HT1080 (cell line): ENCODE measurements at places on chromosomes 2 and 18. TPM values are rescaled to one million over a fixed set of nuclear protein-coding genes. Genes with fewer than 3 reads are reported as not detected.

Gene HNMT
- total RNA-seq: not detected in 2 replicates

Gene IL1A
- 0.85 and 1.1 TPM in 2 replicates for total RNA-seq

DNA sequence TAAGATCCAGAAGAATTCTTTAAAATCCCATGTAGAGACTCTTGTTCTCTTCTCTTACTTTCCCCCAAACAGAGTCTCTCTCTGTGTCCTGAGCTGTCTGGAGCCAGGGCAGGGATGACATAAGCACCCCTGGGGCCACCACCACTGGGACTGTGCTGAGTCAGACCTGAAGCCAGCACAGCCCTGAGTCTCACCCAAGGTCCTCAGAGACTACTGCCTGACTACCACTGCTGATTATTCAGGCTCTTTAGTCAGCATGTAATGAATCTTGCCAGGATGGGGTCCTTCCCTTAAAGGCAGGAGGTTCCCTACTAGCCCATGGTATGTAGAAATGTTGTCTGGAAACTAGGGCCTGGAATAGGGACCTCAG, 34.9 kb upstream of the DYNC1I2 start:
- peak; percentile 75 for DNase-seq

GRCh38 chr2:74700643-74701372, 46.8 kb downstream of the SEMA4F start:
- DNase-seq: no peak

- DNase-seq: no peak
These were observed 402.8 kb downstream of the CLIP4 start for GRCh38 chr2:29518010-29518409.

DNA sequence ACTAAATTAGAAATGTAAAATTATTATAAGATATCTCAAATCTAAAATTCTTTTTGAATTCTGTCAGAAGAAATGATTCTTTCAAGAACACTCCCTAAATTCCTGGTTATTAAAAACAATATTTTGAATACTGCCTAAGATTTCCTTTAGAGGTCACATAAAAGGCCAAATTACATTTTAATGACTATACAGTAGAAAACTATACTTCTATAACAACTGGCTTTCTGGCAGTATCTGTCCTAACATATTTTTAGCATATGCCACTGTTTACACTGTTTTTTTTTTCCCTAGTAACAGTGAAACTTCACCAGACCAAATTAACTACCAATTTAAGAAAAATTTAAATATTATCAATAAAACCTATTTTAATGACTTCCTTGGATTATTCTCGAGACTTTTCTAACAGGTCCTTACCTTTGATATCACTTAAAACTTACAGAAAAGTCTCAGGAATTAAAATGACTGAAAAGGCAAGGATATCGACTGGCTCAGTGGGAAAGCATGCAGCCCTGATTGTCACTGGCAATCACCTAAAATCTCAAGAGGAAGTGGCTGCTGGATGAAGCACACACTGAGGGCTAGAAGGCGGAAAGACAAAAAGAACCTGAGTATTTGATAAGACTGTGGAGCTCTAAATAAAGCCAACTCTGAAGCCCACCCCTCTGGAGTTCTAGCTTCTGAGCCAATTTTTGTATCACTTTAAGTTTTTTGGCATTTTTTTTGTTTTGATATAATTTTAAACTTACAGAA, 59.6 kb downstream of the SPIRE1 start:
- DNase-seq: peak; percentile 61

Gene HRH4
- not detected in 2 replicates for total RNA-seq

DNA sequence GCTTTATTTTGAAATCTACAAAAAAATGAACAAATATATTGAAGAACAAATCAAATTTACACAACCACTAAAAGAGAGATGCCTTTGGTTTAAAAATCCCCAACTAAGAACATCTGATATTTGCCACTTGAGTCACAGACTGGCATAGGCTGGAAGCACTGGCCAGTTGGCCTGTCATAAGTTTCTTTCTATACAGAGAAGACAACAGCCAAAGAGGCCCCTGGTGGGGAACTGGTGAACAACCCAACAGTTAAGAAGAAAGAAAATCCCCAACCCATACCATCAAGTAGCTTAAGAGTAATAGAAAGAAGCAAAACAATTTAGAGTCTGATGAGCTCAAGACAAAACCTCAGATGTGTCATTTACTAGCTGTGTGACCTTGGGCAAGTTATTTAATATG, 45.5 kb downstream of the OSR1 start:
- DNase-seq: peak; percentile 54

- peak; percentile 73 for DNase-seq
These were observed 26.5 kb upstream of the CREB1 start for GRCh38 chr2:207503234-207503633.

DNA sequence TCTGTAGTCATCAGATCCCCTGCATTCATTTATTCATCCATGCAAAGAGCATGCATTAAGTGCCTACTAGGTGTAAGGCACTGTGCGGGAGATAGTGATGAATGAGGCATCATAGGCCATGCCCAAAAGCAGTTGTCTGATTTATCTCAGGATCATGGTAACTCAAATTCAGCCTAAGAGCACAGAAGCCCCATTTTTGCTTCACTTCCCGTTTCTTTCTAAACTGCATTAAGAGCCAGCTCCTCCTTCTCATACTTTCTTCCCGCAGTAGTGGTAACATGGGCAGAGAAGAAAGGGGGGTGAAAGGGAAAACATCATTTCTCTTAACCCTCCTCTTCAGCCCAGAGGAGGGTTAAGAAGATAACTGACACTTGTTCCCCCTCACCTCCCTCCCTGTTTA, 2.9 kb downstream of the GPR45 start:
- no peak for DNase-seq

- DNase-seq: no peak
These were observed 63.1 kb downstream of the AAK1 start for GRCh38 chr2:69580486-69580885.

DNA sequence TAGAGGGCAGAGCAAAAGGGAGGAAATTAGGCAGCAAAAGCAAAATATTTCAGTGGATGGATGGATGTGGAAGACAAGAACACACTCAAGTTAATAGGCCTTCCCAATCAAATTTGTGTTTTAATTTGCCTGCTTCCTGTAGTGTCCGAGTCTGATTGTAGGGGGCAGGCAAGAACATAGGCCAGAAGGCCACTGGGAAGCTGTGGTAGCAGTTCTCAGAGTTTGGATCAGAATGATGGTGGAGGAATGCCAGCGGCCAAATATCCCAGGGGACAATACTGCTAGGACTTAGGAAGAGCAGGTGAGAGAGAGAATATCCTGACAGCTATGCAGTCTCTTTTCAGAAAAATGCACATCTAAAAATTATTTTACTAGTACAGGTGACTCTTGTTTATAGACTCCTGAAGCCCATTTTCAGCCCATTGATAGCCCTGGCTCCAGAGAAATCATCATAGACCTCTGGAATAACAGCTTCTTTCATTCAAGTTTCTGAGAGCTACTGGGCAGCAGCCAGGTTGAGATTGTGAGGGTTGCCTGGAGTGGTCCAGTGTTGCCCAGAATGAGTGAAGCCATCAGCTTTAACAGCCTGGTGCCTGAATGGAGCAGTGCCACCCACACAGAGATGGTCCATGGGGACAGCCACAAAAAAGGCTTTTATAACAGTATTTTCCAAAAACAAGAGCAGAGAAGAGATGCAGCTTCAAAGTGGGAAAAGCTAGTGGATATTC, 19.1 kb upstream of the SERPINE2 start:
- DNase-seq: no peak

DNA sequence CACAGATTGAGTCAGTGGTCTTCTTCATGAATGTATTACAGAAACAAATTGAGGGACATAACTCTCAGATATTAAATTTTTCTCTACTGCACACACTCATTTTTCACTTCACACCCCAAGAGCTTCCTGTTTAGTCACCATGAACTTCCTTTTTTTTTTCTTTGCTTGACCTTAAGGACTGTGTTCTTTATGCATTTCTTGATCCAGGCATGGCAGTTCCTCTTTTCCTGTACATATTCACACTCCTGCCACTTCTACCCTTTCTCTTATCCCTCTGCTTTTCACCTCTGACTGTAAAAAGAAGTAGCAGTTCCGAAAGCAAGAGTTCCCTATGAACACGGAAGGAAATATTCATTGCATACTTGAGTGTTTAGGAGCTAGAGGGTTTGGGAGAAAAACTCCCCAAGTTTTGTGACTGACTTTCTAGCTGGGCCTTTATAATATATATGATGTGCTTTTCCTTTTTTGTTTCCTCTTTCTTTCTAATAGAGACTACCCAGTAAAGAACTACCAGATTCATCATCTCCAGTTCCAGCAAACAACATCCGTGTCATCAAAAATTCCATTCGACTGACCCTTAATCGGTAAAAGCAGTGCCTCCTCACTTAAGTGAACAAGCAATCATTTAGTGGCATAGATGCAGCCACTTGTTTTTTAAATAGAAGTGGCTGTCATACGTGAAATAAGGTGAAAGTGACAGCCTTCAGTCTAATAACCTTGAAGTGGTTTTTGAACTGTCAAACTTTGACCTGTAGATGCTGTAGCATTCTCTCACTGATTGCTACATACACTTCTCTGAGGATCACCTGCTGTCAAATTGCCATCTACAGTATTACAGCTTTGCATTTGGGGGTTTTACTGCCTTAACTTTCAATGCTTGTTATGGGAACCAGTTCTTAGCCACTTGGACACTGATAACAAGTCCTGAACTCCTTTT, 40.8 kb downstream of the PAPOLG start:
- peak; percentile 54 for DNase-seq

Gene NEUROD1
- total RNA-seq: not detected in 2 replicates

Gene CTAGE1
- not detected in 2 replicates for total RNA-seq

GRCh38 chr2:67851016-67851415, 211.8 kb downstream of the C1D start:
- DNase-seq: no peak

DNA sequence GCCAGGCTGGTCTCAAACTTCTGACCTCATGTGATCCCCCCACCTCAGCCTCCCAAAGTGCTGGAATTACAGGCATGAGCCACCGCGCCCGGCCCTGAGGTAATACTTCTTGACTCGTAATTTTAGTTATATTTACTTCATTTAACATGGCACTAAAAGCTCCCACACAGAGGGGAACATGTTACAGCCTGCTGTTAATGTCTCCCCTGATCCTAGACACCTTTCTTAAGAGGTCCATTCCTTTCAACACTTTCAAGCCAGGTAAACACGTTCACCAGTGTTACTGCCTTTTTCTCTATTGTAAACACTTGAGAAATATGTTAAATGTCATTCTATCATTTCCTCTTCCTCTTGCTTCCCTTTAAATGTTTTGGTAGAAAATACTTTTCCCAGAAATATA, 161.4 kb downstream of the METTL4 start:
- no peak for DNase-seq

DNA sequence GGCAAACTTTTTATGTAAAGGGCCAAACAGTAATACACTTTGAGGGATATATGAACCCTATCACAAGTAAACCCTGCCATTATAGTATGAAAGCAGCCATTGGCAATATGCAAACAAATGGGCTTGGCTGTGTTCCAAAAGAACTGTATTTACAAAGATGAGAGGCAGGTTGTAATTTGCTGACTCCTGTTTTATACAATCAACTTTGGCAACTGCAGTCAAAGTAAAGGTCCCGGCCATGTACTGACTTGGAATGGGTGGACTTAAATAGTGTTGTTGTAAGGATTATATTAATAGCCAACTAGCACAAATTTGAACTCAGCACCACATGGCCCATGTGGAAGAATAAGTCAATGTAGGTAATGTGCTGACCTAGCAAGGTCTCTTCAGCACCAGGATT, 223.4 kb downstream of the WDPCP start:
- DNase-seq: no peak

Gene FER1L5
- total RNA-seq: 0.20 TPM in 1 of 2 replicates, not detected in the other

Gene ALLC
- total RNA-seq: not detected in 2 replicates

Gene FSIP2
- total RNA-seq: not detected in 2 replicates

DNA sequence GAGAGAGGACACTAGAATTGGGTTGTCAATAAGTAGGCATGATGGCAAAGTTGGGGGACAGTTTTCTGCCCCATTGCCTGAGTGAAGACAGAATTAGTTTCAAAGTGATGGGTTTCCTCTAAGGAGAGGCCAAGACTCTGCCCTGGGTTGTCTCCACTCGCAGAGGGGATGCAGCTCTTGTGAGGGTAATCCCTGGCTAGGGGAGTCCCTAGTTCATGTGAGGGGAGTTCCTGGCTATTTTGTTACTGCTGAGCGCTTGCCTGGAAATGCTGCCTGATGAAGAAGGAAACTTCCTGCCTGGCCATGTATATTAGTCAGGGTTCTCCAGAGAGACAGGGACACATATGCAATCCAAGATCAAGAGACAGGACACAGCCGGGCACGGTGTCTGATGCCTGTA, 501.5 kb downstream of the BCL11A start:
- DNase-seq: no peak

GRCh38 chr2:195122653-195123052, 534.4 kb upstream of the SLC39A10 start:
- DNase-seq: peak; percentile 2

- no peak for DNase-seq
These were observed 49.7 kb upstream of the CDC42EP3 start for GRCh38 chr2:37721201-37721560.

Gene C18orf32
- 10.7 and 23.4 TPM in 2 replicates for total RNA-seq

Gene COL5A2
- 0.66 and 1.0 TPM in 2 replicates for total RNA-seq

DNA sequence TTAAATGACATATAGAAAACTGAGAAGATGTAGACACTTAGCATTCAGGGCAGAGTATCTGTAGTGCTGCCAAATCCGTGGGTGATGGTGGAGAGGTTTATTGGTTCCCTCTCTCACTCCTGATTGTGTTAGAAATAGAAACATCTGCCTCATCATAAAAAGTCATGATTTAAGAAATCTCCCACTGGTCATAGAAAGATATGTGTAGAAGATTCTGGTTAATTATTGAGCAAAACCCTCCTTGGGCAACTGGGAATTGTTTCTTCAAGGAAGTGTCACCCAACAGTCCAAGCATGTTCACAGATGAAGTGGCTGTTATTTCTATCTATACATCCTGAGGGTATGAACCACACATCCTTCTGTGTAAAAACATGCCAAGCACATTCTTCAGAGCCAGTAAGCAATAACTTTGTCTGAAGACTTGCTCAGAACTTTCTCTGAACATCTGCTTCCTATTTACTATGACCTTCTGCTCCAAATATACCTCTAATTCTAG, 33.6 kb upstream of the CHRNA1 start:
- no peak for DNase-seq

GRCh38 chr2:216341121-216341520, 31.2 kb downstream of the MARCHF4 start:
- DNase-seq: no peak

Gene NT5C1B
- total RNA-seq: not detected in 2 replicates

- DNase-seq: no peak
These were observed 508.4 kb upstream of the ZEB2 start for GRCh38 chr2:145028101-145028920.

- DNase-seq: no peak
These were observed at the start of gene ZSWIM2 for GRCh38 chr2:186848873-186849578. ZSWIM2 (minus strand) TSS chr2:186849170; CDS start chr2:186849130, 40 bp downstream.

GRCh38 chr2:25252291-25253152, 84.1 kb upstream of the POMC start:
- no peak for DNase-seq

GRCh38 chr2:85753035-85753524, 711 bp upstream of the ATOH8 start:
- no peak for DNase-seq
